ENCODE measurements at places on chromosomes 3 and 15. TPM values are rescaled to one million over a fixed set of nuclear protein-coding genes. Genes with fewer than 3 reads are reported as not detected.

DNA sequence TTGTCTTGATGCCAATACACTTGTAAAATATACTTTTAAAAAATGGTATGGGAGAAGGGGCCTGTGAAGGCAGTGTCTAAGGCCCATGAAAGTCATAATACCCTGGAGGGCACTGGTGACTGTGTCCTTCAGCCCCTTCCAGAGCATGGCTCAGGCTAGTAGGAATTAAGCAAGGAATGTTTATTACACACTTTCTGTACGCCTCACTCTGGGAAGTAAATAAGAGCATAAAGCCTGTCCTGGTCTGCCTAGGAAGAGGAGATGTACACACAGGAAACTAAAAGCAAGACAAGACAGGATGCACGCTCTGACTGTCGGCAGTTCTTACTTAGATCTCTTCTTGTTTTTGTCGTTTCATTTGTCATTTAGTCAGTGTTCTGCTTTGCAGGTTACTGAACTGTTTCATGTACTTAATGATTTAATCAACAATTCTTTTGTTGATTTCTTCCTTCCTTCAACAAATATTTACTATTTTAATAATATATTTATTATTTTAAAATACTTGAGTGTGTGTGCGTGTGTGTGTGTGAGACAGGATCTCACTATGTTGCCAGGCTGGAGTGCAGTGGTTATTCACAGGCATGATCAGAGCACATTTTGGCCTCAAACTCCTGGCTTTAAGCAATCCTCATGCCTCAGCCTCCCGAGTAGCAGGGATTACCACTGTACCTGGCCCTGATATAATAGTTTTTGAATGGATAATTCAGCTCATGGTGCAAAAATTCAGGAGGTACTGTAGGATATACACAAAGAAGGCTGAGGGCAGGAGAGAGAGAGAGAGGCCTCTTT lies 9.0 kb upstream of the SMAD6 start:
- H3K4me1 ChIP-seq = peaks cover 1% of the 10 kb centered on the region
- no peaks in the 10 kb centered on the region for H3K36me3 ChIP-seq

Gene CPNE9
- total RNA-seq = not detected

DNA sequence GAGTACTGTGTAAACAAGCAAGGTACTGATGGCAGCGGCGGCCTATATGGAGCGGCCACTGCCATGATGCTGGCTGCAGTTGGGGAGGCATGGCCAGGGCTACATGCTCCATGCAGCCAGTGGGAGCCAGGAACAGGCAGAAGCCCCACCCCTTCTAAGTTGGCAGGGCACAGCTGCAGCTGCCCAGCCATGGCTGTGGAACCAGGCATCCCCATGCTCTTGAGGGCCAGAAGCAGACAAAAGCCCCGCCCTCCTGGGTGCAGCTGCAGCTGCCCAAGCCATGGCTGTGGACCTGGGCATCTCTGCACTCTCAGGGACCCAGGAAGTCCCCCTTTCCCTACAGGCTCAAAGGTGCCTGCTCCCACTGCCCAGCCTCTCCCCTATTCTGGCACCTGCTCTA lies 150.9 kb downstream of the FMN1 start:
- no peaks in the 10 kb centered on the region for H3K4me1 ChIP-seq
- H3K27me3 ChIP-seq = no peaks in the 10 kb centered on the region
- no peak overlapping the region for H3K27ac ChIP-seq
- no peak overlapping the region for H3K4me3 ChIP-seq
- no peak for DNase-seq

DNA sequence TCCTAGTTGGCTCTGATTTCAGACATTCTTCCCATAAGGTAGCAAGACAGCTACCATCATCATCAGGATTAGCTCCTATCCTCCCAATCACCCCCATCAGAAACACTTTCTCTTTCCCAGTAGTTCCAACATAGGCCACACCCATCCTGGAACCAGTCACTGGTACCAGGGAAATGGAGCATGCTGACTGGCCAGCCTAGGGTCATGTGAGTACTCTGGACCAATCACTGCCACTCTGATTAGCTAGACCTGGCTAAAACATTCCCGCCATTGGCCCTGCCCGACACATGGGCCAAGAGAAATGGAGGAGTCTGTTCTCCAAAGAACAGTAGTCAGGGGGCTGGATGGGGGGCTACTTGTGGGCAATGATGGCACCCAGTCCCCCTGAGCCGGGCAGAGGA lies 12.4 kb downstream of the EFCC1 start:
- peaks cover 34% of the 10 kb centered on the region for H3K27me3 ChIP-seq
- H3K27ac ChIP-seq = no peak overlapping the region
- no peaks in the 10 kb centered on the region for H3K36me3 ChIP-seq
- no peak for DNase-seq

DNA sequence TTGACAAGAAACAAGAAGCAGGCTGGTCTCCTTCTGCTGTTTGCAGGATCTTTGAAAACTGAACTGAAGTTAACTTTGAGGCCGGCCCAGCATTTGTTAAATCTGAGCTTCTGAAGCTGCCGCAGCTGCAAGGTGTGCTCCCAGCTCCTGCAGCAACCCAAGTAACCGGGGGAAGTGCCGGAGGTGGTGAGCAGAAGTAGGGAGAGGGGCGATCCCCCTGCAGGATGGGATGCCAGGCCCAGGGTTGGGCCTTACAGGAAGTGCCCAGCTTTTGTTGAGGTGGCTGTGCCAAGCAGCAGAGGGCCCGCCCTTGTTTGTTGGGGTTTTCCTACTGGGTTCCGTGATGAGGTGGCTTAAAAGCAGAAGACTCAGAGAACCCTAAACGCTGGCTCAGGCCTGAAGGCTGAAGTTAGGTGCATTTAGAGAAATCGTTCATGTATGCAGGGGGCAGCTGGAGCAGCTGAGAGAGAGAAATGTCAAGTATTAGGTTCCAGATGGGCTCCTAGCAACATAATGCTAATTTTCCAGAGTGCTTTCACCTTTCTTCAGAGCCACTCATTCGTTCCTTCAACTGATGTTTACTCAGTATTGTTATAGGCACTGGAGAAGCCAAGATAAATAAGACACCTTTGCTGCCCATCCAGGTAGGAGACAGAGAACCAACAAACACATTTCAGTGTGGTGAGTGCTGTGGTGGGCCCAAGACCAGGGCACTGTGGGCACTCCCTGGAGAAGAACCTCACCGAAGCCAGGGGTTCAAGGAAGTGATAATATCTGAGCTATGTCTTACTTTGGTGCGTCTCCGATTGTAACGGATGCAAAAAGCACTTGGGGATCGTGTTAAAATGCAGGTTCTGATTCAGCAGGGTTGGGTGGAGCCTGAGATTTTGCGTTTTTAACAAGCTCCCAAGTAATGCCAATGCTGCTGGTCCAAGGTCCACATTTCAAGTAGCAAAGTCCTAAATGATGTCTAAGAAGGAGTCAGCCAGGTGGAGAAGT lies 42.2 kb upstream of the PLCL2 start:
- peaks cover 13% of the 10 kb centered on the region for H3K4me1 ChIP-seq
- H3K36me3 ChIP-seq = no peaks in the 10 kb centered on the region
- H3K4me3 ChIP-seq = no peak overlapping the region
- DNase-seq = no peak
- H3K27me3 ChIP-seq = peaks cover 1% of the 10 kb centered on the region
- H3K27ac ChIP-seq = no peak overlapping the region

GRCh38 chr15:69980341-69981059 lies 117.2 kb downstream of the TLE3 start:
- H3K27me3 ChIP-seq = peaks cover 29% of the 10 kb centered on the region
- H3K4me3 ChIP-seq = no peak overlapping the region
- peaks cover 7% of the 10 kb centered on the region for H3K4me1 ChIP-seq
- no peak overlapping the region for H3K27ac ChIP-seq

Gene PYDC2
- not detected for total RNA-seq

GRCh38 chr3:120506828-120507774 lies 56.3 kb upstream of the FSTL1 start:
- peaks cover 26% of the 10 kb centered on the region for H3K4me1 ChIP-seq
- H3K27ac ChIP-seq = peak overlapping the region; percentile 64
- H3K36me3 ChIP-seq = peaks cover 8% of the 10 kb centered on the region
- no peaks in the 10 kb centered on the region for H3K27me3 ChIP-seq
- H3K4me3 ChIP-seq = peak overlapping the region; percentile 43

DNA sequence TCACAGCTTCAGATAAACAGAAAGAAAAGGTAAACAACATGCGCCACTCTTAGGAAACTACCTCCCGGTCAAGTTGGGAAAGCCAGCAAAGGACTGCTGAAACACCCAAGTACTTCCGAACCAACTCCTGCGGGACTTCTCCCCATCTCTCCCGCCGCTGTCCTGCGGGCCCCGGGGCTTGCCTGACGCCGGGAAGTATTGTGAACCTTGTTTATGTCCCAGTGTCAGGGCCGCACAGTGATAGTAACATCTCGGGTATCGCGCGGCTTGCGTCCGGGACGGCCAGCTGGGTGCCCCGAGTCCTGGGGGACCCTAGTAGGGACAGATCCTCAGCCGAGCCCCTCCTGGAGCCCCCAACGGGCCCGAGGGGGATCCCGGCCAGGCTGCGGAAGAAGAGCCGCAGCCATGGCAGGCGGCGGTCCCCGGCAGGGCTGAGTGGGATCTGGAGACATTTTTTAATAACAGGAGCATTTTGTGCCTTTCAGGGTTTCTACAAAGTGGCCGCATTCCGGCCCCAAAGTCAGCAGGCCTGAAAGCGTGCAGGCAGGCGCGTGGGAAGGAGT lies 756 bp downstream of the CLPX start:
- peaks cover 6% of the 10 kb centered on the region for H3K36me3 ChIP-seq
- H3K27me3 ChIP-seq = peaks cover 1% of the 10 kb centered on the region
- H3K4me1 ChIP-seq = peaks cover 24% of the 10 kb centered on the region
- peak overlapping the region; percentile 95 for H3K27ac ChIP-seq
- DNase-seq = peak; percentile 57
- H3K4me3 ChIP-seq = peak overlapping the region; percentile 99

GRCh38 chr15:77830051-77830468 lies 197.3 kb upstream of the LINGO1 start:
- H3K27me3 ChIP-seq = peaks cover 50% of the 10 kb centered on the region
- no peak overlapping the region for H3K4me3 ChIP-seq
- H3K27ac ChIP-seq = no peak overlapping the region
- no peaks in the 10 kb centered on the region for H3K36me3 ChIP-seq
